Pons (tissue), 1 donor: ENCODE measurements at places on chromosomes 7 and 10.

- DNase-seq = no peak
These were observed 21.8 kb downstream of the PRKCQ start for GRCh38 chr10:6558272-6558671.

DNA sequence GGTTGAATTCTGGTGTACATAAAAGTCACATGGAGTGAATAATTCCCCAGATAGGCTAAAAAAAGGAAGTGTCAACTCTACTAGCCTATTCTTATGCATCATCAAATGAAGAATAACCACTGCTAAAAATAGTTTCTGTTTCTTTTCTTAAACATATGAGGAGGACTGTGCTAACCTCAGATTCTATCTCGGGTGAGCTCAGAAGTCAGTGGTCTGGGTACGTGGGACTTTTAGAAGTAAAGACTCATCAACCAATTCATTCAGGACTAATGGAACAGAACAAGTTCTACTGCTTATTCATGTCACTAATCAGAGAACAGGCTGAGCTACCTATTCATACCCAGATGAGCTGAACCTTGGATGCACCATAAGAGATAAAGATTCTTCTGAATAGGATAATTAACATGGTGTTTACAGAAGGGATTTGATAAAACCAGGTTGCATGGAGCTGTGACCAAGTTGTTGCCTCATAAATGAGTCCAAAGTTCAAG lies 9.5 kb upstream of the ASAH2 start:
- DNase-seq = no peak

- no peak for DNase-seq
These were observed 401.2 kb downstream of the THSD7A start for GRCh38 chr7:11430841-11431240.

DNA sequence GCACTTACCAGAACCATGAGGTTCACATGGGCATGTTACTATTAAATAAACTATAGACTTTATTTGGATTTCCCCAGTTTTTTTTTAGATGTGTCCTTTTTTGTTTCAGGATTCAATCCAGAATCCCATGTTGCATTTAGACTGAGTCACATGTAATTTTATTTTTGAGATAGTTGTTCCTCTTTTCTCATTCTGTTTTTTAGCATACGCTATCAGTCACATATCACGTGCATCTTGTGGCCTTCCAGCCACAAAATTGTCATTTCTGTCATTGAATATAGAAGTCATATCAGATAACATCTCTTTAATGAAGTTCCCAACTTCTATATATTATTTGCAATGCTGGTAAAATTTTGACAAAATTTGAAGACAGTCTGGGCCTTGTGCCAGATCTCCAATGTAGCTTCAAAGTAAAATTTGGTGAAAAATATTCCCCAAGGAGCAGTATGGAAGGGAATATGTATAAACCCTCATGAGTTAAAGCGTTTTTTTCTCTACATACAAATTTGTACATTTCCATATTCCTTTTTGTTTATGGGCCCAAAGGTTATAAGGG lies 132.3 kb upstream of the MKI67 start:
- DNase-seq = no peak

GRCh38 chr10:29608062-29608461 lies 26.7 kb downstream of the SVIL start:
- no peak for DNase-seq

- DNase-seq = peak; percentile 58
These were observed at the start of gene GIMAP1 for GRCh38 chr7:150716368-150716767. GIMAP1 (plus strand) TSS chr7:150716613; CDS start chr7:150719048, 2,435 bp downstream.
